ENCODE measurements at places on chromosomes 3 and 15.

DNA sequence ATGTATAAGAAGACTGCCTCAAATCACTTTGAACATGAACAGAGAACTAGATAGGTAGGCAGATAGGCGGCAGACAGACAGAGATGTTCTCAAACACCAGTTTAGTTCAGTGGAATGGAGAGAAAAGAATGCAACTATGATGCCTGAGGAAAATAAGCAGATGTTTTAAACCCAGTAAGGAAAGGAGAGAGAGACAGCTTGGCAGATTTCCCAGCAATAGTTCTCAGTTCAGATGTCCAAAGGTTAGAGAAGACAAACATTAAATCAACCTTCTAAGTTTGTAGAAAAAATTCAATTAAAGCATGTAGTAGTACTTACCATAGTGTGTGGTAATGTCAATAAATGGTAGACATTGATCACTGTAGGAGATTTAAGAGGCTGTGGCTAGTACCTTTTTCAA, 209.6 kb upstream of the PFN2 start:
- no peak for DNase-seq

DNA sequence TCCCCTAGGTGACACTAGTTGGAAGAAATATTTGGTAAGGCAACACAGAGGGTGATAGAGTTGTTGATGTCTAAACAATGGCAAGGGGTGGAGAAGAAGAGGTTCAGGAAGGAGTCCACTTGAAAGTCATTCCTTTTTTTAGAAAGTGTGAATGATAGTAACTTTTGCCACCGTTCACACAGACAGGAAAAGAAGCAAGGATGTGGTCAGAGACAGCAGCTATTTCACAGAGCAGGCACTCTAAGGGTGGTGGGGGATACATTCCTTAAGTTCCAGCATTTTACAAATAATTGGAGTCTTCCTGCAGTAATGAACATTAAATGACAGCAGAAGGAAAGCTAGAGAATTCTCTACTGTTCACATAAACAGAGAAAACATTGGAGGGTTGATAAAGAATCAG, 75.4 kb upstream of the ZNF385D start:
- DNase-seq, result no peak

DNA sequence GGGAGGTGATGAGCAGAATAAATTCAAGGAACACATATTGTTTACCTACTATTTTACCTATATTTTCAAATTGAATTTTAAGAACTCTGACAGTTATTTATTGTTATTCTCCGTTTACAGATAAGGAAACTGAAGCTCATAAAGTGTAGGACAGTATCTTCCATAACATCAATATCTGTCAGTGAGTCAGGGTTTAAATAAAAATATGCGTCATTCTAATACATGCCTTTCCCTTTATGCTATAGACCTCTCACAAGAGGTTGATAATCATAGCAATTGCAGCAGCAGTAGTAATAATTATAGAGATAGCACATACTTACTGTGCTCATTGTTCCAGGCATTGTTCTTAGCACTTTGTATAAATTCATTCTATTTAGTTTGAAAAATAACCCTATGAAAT, 101.1 kb downstream of the EPHA6 start:
- no peak for DNase-seq

- no peak for DNase-seq
These were observed 20.8 kb downstream of the NBEAL2 start for GRCh38 chr3:47000198-47000815.

DNA sequence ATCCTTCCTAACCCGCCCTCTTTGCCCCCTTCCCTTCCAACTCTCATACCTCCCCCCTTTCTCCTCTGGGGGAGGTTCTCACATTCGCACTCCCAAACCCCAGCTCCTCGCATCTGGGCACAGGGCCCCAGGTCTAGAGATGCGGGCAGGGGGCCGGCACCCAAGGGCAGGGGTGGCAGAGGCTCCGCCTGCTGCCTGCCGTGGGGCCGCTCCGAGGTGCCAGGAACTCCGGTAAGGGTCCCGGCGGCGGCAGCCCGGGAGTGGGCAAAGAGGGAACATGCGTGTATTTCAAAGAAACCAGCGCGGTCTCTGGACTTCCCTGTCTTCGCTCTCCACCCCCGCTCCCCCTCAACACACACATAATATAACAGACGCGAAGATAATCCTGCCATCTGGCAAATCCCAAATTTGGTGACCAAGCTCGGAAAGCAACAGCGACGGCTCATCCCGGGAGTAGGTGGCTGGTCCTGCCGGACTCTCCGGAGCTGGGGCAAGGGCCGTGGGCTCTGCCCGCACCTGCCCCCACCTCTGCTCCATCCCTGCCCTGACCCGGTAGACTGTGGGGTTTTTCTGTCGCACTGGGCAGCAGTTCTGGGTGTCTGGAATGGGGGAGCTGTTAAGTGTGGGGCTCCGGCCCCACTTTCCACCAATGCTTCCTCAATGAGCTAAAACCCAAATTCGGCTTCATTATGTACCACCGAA, 31.0 kb downstream of the NR2F2 start:
- no peak for DNase-seq

GRCh38 chr15:70318594-70319465, 221.1 kb upstream of the TLE3 start:
- no peak for DNase-seq

GRCh38 chr15:68829068-68829467, 8.4 kb upstream of the ANP32A start:
- no peak for DNase-seq

GRCh38 chr3:30615615-30616346, 9.4 kb downstream of the TGFBR2 start:
- DNase-seq, result no peak

DNA sequence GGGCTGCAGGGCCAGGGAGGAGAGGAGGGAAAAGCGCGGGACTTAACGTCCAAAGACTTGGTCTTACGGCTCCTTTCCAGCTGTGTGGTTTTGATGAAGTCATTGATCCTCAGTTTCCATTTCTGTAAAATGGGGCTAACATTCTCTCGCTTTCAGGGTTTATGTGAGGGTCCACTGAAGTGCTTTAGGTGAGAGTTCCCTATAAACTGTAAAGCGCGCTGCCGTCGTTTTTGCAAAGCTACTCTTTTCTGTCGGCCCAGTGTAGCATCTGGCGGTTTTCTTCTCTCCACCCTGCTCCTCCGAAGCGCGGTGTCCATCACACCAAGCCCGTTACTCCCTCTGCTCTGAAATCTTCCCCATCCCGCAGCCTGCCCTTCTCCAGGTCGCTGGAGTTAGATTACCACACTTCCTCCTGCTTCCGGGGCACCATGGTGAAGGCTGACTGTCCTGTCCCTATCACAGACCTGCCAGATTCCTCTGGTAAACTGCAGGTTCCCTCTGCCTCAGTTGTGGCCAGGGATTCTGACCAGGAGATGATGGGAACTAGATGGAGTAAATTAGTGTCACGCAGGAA, 702 bp upstream of the DNAJC17 start:
- no peak for DNase-seq

DNA sequence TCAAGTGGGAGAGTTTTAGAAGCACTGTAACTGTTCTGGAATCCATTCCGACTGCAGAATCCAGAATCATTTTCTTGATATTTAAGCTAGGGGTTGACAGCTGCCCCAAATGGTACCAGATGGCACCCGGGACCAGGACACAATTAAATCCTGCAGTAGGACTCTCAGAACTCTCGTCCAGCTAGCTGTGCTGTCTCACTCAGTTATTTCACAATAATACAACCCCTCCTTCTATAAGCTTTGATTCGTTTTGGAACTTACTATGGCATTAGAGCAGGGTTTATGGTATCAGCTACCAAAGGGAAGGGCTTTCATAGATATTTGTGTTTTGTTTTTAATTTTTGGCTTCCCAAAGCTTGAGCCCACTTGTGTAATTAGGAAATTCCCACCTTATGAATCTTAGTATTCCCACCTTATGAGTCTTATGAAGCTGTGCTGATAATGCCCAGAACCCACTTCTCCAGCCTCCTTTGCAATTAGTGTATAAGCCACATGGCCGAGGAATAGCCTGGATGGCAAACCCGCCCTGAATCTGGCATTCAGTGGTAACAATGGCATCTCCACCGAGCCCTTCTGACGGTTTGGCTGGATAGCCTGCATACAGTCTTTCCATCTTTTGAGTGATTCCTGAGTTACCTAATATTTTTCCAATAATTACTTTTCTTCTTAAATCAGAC, 120.1 kb downstream of the UACA start:
- no peak for DNase-seq

- DNase-seq, result no peak
These were observed 58.8 kb downstream of the SMARCC1 start for GRCh38 chr3:47722859-47723258.

DNA sequence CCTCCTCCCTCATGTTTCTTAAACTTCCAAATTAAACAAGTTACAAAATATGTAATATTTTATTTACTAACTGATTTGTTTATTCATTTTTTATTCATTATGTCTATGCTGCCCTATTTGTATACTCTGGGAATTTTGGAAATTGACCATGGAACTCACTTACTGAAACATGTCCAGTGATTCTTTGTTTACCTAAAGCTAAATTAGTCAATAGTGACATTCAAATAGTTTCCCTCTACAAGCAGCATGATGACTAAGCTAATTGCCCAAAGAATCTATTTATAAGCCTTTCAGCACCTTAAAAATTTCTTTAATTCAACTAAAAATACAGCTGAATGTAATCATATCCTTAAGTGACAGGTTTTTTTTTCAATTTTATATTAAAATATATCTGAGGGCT, 437.7 kb downstream of the SI start:
- DNase-seq, result no peak

GRCh38 chr3:177026505-177027277, 170.6 kb downstream of the TBL1XR1 start:
- DNase-seq, result no peak

DNA sequence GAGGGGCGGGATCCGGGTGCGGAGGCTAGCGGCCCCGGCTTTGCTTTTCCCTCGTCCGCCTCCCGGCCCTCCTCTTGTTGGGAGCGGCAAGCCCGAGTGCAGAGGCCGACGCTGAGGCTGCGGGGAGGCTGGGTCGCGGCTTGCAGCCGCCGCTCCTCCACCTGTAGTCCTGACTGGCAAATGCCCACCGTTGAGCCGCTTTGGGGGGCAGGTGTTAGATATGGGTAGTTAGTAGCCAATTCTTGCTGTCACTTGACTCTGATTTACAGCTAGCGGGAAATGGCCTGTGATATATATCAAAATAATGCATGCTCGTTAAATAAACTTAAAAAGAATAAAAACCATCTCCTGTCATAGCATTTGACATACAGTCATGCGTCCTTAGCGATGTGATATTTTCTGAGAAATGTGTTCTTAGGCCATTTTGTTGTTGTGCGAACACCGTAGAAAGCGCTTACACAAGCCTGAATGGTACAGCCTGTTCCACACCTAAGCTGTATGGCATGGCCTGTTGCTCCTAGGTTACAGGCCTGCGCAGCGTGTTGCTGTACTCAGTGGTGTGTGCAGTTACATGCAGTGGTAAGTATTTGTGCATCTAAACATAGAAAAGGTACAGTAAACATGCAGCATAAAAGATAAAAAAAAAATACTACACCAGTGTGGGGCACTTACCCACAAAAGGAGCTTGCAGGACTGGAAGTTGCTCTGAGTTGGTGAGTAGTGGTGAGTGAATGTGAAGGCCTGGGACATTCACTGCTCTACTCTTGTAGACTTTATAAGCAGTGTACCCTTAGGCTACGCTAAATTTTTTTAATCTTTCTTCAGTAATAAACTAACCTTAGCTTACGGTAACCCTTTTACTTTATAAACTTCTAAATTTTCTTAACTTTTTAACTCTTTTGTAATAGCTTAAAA, 873 bp downstream of the CAPN7 start:
- DNase-seq, result no peak

DNA sequence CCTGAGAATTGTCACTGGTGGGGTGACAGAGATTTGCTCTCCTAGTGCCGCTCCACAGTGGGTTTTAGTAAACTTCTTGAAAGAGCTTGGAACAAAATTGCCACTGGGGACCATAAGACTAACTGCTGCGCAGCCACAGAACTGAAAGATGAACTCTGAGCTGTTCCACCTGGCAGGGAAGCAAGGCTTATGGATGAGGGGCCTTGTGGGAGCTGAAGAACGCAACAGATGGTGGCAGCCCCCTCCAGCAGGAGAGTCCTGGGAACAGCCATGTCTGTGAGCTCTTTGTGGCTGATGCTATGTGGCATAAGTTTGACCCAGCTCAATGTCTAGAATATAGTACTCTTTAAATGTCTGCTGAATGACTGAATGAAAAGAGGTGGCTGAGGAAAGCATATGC, 66.8 kb upstream of the C2CD4B start:
- DNase-seq, result no peak

- no peak for DNase-seq
These were observed 97.1 kb upstream of the PRR20G start for GRCh38 chr3:127384717-127385539.

- DNase-seq, result no peak
These were observed 255.7 kb upstream of the GRM7 start for GRCh38 chr3:6605227-6605626.

DNA sequence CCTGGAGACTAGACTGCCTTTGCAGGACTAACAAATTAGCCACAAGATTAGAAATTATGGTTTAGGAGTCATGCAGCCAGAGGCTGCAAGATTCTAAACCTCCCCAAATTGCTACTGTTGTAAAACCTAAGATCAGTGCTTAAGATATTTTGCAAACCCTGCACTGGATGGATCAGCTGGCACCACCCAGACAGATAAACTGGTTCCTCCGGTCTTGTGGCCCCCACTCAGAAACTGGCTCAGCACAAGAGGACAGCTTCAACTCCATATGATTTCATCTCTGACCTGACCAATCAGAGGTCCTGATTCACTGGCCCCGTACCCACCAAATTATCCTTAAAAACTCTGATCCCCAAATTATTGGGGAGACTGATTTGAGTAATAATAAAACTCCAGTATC, 19.5 kb upstream of the PXYLP1 start:
- no peak for DNase-seq

GRCh38 chr3:15903164-15903563, 105.4 kb upstream of the ANKRD28 start:
- peak; percentile 58 for DNase-seq

DNA sequence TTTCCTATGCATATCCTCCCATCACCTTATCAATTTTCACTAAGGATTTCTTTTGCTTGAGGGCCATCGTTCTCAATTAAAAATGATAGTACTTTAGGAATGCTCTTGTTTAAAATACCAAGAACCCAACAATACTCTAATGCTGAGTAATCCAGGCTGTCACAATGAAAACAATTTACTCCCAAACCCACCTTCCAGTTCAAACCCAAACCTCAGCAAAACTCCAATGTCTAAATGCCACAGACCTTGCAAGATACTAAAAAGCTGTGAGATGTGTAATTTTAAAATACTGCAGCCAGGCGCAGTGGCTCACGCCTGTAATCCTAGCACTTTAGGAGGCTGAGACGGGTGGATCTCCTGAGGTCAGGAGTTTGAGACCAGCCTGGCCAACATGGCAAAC, 889.8 kb downstream of the ROBO1 start:
- DNase-seq, result no peak

- DNase-seq, result no peak
These were observed 3.6 kb downstream of the VGLL3 start for GRCh38 chr3:86987421-86987715.

DNA sequence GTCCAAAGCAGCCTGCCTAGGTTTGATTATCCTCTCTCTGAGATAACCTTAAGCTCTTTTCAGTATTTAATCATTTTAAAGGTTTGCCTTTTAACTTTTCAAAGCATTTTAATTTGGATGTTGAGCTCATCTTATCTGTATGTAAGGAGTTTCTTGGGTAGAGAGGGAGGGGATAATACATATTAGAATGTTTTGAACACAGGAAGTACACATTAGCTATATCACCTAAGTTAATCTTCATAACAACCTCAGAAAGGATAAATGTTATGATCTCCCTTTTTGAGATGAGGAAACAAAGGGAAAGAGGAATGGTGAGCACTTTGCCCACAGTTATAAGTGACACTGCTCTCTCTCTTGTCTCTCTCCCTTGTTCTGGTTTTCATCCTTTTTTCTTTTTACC, 2.2 kb upstream of the CD47 start:
- no peak for DNase-seq

GRCh38 chr3:117632191-117632590, 922.6 kb downstream of the TUSC7 start:
- no peak for DNase-seq

Data from ovary (tissue), 10 donors.